ENCODE measurements at places on chromosomes 2 and 18. TPM values are rescaled to one million over a fixed set of nuclear protein-coding genes. Genes with fewer than 3 reads are reported as not detected.

GRCh38 chr2:240256704-240257637, 116.5 kb upstream of the OTOS start:
- no peak for DNase-seq

GRCh38 chr18:4908328-4908727, 288.7 kb downstream of the AKAIN1 start:
- no peak for DNase-seq

DNA sequence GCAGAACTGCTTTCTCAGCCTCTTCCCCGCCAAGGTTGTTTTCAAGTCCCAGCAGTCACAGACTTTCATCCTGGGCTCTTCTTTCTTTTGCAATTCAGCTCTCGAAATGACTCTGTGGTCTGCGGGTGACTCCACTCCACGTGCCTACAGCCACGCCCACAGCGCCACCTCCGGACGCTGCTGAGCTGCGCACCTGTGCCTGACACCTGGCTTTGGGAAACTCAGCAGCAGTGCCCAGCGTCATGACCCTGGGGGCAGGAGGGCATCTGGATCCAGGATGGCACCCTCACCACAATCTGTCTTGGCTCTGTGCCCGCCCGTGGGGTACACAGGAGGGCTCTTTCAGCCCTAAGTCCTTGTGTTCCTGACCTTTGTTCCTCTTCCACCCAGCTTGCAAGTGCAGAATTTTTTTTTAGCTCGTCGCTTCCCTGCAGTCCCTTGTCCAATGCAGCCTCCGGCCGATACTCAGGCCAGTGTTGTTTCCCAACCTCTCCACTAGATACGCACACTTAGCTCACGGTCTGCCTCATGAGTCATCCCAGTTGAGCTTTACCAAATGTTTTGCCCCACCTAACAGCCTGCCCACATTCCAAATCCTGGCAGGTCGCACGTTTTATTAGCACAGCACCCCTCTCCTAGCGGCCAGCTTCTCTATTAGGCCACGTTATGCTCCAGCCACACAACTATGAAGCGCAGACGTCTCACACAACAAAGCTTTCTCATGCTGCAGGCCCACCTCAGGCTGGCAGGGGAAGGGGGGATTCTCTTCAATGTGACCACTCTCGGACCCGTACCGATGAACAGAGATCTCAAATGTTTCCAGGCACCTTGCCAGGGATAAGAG, 6.5 kb upstream of the CAPN10 start:
- DNase-seq = no peak

DNA sequence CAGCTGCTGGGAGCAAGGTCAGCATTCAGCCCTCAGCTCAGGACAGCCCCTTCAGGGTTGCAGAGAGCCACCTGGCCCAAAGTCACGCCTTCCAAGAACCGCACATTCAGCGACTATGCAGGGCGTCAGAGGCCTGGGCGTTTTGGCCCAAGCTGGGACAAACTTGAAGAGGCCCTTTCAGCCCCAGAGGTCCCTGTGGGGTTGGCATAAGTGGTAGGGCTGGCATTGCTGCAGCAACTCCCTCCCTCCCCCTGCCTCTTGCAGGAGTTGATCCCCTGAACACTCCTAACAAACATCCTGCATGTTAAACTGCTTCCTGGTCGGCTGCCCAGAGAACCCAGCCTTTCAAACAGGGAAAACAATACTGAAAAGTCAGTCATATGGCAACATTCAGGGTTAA, 192.9 kb upstream of the SMAD2 start:
- no peak for DNase-seq

DNA sequence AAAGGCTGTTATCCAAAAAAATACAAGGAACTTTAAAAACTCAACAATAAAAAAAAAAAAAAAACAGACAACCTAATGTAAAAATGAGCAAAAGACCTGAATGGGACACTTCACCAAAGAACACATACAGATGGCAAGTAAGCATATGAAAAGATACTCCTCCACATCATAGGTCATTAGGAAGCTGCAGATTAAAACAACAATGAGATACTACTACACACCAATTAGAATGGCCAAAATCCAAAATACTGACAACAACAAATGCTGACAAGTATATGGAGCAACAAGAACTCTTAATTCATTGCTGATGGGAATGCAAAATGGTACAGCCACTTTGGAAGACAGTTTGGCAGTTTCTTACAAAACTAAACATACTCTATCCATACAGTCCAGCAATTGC, 84.2 kb downstream of the DYNC1I2 start:
- DNase-seq = no peak

DNA sequence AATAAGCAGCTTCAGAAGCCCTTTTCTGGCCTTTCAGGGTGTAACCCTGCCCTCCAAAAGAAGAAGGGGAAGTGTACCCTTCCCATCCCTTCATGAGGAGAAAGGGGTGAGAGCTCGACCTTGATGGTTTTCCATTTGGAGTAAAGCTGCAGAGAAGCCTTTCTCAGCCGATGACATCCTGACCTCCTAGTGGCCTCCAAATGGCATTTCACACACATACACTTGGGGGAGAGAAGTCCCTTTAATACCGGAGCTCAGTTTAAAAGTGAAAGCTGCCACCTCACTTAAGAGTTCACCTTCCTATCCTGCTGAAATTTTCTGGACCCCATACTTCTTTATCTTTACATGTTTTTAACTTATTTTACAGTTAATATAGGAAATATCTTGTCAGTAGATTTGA, 716.7 kb downstream of the DCDC2C start:
- DNase-seq = no peak

- DNase-seq = no peak
These were observed 192.5 kb downstream of the TPGS2 start for GRCh38 chr18:36636237-36636817.

The LYPD6 gene
- 3.0 TPM for polyA plus RNA-seq

The NOSTRIN gene
- not detected for polyA plus RNA-seq

The C2orf66 gene
- polyA plus RNA-seq = 0.54 TPM

All from endothelial cell of umbilical vein (primary cell).